Activated CD8-positive, alpha-beta T cell treated with anti-CD3 and anti-CD28 coated beads for 36 hours (primary cell): ENCODE measurements at places on chromosomes 7 and 10. TPM values are rescaled to one million over a fixed set of nuclear protein-coding genes. Genes with fewer than 3 reads are reported as not detected.

COL28A1 gene
- total RNA-seq, result not detected

DNA sequence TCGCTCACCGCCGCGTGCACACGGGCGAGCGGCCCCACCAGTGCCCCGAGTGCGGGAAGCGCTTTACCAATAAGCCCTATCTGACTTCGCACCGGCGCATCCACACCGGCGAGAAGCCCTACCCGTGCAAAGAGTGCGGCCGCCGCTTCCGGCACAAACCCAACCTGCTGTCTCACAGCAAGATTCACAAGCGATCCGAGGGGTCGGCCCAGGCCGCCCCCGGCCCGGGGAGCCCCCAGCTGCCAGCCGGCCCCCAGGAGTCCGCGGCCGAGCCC lies 3.3 kb downstream of the REPIN1 start:
- DNase-seq, result no peak

GRCh38 chr7:92158660-92159575 lies 20.0 kb downstream of the LRRD1 start:
- DNase-seq, result no peak

GRCh38 chr10:72736176-72736827 lies 44.4 kb downstream of the MCU start:
- DNase-seq, result no peak

SRRM3 gene
- not detected for total RNA-seq

DNA sequence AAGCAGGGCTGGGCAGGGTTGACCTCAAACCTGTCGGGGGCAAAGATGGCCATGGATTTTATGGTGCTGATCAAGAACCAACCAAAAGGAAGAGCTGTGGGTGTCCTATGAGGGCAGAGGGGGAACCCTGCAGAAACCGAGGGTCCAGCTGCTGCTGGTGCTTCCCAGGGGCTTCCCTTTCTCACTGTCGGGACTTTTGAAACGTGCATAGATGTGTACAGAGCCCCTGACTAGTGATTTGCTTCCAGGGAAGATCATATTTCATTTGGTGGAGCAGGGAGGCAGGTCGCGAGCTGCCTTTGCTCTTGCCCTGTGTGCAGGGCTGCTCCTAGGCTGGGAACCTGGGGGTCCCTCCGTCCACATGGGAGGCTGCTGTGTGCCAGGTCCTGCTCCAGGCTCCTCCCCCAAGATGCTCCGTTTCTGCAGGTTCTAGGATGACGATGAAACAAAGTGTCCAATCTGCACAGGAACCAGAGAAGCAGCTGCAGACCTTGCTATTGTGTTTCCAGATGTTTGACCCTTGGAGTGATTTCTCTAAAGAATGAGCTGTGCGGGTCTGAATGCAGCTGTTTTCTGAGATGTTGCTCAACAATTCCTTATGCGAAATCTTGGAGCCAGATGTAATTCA lies 9.4 kb upstream of the INPP5A start:
- no peak for DNase-seq
